ENCODE measurements at places on chromosomes 2 and 18.

DNA sequence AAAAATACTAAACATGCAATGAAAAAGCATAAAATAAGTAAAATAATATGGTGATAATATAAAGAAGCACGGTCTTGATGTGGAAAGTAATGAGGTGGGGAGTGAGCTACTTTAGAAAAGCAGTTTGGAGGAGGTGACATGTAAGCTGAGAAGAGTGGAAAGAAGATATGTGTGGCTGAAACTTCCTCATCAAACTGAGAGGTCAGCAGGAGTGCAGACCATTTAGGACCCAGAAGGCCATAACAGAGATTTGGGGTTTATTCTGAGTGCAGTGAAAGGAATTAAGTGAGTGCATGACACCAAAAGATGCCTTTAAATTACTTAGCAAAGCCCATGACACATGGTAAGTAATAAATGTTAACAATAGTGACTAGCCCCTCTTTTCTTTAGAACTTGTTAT is 24.4 kb upstream of the TMEM182 start:
- DNase-seq: no peak

- DNase-seq: no peak
These were observed 54.7 kb downstream of the MDH1 start for GRCh38 chr2:63643486-63643885.

DNA sequence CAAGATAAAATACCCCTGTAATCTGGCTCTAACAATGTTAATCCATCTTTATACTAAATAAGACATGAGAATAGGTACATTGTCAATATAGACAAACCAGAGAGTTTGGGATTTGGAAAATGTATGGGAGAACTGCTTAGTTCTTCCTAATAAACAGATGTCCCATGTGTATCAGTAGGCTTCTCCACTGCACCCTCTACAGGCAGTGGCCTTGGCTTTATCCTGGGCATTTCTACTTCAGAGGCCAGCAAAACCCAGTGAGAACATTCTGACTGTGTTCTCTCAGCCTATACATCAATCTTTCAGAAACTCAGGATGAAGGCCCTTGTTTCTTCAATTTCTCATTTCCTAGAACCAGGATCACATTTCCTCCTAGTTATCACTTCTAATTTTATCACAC is 1167.5 kb upstream of the ACVR2A start:
- DNase-seq: no peak

GRCh38 chr2:102226171-102226570 is 39.3 kb downstream of the IL1RL2 start:
- no peak for DNase-seq

DNA sequence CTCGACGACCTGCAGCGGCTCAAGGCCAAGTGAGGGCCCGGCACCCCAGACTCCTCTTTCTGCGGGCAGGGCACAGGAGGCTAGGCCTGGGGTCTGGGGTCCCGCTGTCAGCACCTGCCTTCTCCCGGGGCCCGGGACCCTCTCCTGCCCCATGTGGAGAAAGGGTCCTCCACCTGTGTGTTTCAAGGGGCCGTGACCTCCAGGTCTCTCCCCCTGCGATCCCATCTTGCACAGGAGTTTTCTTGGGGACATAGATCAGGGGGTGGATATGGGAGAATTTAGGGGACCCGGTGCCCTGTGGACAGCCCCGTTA is 791 bp downstream of the DES start:
- DNase-seq: no peak

- DNase-seq: no peak
These were observed 826.7 kb upstream of the ACVR2A start for GRCh38 chr2:147017951-147018645.

DNA sequence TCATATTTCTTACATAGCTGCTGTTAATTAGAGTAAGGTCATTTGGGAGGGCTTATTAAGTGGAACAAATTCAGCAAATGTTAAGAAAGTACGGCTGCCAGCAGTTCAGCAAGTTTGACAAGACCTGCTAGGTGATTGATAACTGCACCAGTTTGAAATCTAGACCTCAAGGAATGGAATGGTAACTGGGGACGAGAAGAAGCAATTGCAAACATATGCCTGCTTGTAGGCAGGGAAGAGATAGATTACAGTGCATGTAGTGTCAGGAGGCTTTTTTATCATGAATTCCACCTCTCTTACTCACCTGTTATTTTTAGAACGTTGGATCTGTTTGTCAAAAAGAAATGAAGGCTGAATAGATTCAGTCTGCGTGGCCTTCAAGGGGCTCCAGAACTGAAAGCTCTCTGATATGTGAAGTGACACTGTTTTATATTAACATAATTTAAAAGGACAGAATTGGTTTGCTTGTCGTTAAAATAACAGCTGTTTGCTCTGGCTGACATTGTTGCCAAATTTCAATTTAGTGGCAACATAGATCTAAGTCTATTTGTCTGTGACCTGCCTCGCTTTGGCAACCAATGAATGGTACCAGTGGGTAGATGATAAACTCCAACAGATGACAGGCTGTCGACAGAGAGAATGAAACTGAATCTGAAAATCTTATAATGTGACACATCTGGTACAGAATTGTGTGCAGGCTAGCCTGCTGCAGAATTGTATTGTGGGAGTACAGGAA is 199.3 kb downstream of the ZNF407 start:
- DNase-seq: no peak

DNA sequence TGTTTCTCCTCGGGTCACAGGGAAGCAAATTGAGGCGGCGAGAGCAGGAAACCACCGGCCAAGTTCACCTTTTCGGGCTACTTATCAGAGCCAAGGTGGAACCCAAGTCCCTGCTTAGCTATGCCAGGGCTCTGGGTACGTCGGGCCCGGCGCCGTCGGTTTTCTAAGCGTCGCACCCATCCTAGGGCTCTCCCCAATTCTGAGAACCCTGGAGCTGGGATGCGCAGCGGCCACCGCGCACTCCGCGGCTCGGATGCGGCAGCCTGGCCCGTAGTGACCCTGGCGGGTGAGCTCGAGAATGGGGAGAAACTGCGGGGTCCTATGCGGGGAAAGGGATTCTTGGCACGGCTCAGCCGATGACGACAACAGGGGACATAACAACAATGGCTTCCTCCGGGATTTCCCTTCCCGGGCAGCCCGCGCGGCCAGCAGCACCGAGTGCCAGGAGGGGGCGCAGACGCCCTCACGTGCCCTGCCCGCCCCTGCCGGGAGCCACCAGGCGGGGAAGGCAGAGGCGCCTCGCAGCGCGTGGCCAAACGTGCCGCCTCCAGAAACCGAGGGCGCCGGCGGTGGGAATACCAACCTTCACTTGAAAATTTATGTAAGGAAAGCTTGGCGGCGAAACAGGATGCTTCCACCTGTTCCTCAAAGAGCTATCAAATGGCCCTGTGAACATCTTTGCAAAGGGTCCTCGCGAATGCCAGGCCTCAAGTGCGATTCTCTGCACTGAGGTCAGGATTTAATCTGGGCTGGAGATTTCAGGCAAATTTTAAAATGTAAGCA is 2.1 kb upstream of the SLC30A3 start:
- DNase-seq: peak; percentile 77

GRCh38 chr2:55395724-55396605 is 23.7 kb downstream of the CCDC88A start:
- DNase-seq: no peak

GRCh38 chr2:227761740-227762476 is 16.2 kb downstream of the SCYGR8 start:
- no peak for DNase-seq

DNA sequence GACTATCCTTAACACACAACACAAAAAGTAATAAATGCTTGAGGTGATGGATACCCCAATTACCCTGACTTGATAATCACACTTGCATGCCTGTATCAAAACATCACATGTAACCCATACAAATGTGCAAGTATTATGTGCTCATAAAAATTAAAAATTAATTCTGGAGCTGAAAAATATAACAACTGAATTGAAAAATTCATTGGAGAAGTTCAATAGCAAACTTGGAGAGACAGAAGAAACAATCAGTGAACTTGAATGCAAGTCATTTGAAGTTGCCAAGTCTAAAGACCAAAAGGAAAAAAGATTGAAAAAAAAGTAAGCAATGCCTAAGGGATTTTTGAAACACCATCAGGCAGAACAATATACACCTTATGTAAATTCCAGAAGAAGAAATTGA is 79.4 kb downstream of the FSIP2 start:
- no peak for DNase-seq

DNA sequence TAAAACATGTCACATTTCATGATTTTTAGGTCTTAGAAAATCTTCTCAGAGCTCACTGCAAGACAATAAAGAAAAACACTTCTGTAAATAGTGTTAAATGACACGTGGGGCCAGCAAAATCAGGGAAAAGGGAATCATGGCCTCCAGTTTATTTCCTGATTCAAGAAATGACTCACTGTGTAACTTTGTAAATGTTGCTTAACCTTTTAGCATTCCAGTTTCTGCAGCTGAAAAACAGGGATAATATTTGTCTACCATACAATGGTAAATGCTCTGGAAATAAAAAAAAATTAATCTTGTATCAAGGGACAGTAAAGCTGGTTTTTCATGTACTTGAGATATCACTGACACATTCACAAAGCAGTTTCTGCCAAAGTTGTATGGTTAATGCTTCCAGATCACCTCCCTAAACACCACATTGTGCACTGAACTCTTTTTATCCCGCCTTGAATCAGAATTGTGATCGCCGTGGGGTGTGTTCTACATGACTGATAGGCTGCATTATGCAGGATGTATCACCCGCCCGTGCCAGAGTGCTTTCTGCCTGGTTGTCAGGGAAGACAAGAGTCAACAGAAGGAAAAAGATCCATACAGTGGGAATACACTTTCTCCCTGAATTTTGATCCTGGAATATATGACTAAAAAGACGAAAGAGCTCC is 238.8 kb downstream of the IKZF2 start:
- DNase-seq: no peak

- DNase-seq: no peak
These were observed 553 bp downstream of the TIGD1 start for GRCh38 chr2:232549655-232550353.

GRCh38 chr18:9617006-9617542 is 2.7 kb upstream of the PPP4R1 start:
- DNase-seq: no peak

DNA sequence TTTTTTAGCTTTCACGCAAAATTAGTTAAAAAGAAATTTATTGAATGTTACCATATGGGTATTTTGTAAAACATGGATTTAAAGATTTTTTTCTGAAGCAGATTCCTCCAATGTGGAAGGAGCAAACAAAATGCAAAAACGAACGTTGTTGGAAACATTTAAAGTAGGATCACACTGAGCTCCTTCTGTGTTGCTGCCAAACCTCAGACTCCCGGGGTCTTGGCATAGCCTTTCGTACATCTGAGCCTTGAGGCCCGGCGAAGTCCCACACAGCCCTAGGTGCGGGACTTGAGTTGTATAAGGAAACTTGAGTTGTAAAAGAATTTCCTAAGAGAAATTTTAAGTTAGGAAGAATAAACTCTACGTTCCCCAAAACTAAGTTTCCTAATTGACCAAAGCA is 52.0 kb upstream of the CD226 start:
- DNase-seq: no peak

DNA sequence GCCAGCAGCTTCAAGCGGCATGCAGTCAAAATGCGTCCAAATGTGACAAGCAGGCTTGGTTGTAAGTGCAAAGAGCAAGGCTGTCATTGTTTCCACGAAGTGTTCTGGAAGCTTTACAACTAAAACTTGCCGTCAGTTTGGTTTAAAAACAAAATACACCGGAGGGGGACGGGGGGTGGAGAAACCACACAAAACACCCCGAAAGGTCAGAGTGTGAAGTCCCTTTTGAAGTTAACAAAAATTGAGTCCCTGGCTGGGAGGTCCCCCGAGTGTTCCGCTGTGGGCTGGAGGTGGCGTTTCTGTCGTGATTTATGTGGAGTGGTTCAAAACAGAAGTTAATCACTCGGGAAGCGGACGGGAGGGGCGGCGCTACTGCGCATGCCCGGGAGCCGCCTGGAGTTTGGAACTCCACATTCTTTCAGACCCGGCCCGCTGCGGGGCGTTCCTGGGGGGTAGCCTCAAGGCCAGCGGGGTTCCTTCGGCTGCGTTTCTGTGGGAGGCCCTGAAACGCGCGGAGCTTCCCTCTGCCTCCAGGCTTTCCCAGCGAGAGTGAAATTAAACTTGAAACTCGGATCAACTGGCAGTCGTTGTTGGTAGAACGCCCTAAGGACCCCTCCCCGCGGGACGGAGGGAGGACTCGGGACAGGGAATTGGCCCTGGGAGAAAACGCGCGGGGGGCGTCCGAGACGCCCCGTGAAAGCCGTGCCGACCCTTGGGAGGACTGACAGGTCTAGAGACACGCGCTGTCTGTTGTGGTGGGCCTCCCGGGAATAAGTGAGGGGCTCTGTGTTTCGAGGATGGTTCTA is 1.4 kb downstream of the TGIF1 start:
- DNase-seq: peak; percentile 57

DNA sequence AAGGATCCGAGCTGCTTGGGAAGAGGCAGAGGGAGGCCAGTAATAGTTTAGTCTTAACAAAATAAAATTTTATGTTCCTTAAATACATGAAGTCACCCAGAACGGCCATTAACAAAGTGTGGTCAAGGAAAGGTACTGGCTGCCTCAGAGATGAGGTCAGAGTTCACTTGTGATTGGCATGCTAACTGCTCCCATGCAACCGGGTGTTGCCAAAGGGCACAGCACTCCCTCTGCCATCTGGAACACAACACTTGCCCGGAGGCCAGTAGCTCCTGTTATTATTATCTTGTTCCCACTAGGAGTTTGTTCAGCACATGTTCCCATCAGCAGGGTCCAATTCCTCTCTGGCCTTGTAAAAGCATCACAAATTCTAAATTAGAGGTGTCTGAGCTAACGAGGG is 207.0 kb downstream of the CYP26B1 start:
- DNase-seq: no peak

DNA sequence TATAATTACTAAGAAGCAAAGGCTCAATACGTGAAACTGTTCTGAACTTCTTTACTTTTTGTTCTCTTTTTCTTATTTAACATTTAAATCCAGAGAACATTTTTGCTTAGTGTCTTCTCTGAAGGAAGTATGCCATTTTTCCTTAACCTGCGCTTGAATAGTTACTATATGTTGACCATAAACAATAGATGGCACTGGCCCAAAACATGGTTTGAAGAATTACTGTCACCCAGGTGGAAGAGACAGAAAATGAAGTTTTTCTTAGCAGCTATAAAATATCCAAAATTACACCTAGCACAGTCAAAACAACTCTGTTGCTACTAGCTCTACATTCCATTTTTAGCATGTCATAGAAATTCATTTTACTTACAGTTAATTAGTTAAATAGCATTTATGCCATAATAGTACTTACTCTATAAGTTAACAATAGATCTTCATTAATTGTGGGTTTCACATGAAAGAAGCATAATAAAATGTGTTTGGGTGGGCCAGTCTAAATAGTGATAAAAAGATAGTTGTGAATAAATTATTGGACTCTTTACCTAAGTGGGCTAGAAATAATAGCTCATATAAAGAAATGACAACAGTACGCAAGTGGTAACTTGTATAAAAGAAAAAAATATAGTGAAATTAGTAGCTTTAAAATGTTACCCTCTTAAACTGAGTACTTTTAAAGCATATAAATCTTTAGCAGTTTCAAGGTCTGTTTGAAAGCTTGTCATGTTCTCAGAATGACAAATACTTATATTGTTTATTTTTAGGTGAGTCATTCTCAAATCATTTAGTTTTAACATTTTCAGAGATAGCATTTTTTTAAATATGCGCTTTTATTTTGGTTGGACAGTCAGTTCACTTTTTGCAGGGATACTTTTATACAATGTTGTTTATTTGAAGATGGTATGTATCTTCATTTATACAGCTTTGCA is 3.7 kb downstream of the ETAA1 start:
- DNase-seq: no peak

- DNase-seq: no peak
These were observed 62.3 kb upstream of the MAP4K3 start for GRCh38 chr2:39499336-39499735.

- DNase-seq: no peak
These were observed 33.4 kb upstream of the SERPINB7 start for GRCh38 chr18:63741769-63742168.
